Activated CD4-positive, alpha-beta T cell treated with anti-CD3 and anti-CD28 coated beads, Interleukin-2, Interleukin-6, amounts not matched to agents 100 ng/mL and 50 ng/mL, durations not matched to agents 16 hours and 8 hours (primary cell): ENCODE measurements at places on chromosomes 3 and 15.

DNA sequence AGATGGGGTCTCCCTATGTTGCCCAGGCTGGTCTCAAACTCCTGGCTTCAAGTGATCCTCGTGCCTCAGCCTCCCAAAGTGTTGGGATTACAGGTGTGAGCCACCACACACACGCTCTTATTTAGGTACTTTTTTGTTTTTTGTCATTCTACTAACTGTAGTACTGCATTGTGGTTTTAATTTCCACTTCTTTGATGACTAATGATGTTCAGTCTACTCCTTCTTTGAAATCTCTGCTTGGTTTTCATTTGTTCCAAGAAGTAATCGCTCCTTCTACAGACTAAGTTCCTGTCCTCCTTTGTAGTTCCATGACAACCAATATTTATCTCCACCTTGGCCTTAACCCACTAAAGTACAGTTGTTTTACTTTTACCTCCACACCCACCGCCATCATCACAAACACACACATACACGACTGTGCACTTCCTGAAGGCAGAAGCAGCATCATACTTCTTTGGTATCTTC, 529 bp upstream of the DLEC1 start:
- peak; percentile 67 for DNase-seq

GRCh38 chr3:127105587-127105986, 87.3 kb upstream of the PRR23E start:
- DNase-seq = no peak

- DNase-seq = no peak
Measured at GRCh38 chr15:57819646-57820045, 113.1 kb downstream of the POLR2M start.

- DNase-seq = peak; percentile 39
Measured at GRCh38 chr3:105722943-105723556, 145.8 kb downstream of the CBLB start.

GRCh38 chr3:178304758-178305467, 231.3 kb upstream of the KCNMB2 start:
- no peak for DNase-seq

DNA sequence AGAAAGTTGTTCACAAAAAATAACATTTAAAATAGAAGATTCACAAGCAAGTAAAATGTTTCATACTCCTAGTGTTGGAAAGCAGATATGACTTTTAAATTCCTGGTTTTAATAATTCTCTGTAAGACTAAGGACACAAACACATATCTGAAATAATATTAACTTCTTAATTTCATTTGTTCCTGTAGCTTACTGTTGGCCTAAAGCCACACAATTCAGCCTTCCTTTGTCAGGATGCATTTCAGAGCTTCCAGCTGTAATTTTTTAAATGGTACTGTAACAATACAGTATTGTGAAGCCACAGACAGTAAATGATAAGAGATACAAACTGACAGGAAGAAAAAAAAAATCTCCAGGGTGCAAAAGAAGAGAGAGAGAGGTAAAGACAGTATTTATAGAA, 84.2 kb downstream of the TMCC1 start:
- no peak for DNase-seq

DNA sequence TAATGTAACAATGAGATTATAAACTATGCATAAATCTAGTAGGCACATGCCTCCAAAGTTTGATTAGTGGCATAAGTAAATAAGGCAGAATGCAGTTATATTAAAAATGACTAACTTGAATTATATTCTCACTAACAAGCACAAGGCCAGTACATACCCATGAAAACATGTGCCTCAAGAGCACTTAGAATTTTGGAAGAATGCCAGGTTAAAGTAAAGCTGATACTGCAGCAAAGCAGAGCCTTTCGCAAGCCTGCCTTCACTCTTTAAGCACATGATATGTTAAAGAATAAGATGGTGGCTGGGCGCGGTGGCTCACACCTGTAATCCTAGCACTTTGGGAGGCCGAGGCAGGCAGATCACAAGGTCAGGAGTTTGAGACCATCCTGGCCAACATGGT, 49.0 kb downstream of the KBTBD12 start:
- no peak for DNase-seq

DNA sequence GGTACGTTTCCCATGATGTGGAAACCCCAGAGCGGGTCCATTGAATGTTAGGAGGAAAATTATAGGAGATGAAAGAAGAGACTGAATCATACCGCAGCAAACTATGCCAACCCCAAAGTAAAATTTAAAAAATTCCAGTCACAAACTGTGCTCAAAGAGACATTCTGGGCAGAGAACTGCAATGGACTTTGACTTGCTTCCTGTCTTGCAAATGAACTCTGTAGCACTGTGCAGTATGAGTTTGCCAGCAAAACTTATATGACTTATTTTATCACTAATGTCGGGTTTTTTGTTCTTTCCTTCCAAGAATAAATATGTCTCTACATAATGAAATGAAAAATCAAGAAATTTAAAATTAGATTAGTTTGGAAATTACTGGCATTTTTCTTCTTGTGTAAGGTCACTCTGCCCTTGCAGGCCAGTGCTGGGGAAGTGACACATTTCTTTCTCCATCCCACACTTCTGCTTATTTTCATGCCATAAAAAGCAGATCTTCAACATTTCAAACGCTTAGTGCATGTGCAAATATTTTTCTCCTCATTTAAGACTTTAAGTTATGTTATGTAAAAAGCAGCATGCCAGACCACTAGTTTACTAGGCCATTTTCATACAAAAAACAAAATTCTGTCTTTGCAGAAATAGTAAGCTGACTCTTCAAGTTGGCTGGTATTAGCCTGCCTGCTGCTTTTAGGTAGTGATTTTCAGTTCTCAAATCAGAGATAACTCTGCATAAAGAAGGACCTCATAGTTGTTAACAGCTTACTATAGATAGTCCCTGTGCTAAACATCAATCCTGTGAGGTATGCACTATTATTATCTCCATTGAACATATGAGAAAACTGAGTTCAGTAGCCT, 32.2 kb upstream of the SSR3 start:
- no peak for DNase-seq

DNA sequence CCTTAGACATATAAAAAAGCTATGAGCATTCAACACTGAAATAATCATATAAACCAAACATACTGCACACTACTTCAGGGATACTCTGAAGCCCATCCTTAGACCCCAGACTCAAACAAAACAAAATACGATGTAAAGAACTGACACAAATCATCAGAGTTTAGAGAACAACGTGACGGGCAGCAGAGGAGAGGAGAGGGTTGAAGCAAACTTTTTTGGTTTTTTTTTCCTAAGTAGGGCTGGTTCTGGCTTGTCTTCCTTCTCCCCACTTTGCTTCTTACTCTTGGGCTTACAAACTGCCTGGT, 34.7 kb downstream of the GAP43 start:
- DNase-seq = no peak

DNA sequence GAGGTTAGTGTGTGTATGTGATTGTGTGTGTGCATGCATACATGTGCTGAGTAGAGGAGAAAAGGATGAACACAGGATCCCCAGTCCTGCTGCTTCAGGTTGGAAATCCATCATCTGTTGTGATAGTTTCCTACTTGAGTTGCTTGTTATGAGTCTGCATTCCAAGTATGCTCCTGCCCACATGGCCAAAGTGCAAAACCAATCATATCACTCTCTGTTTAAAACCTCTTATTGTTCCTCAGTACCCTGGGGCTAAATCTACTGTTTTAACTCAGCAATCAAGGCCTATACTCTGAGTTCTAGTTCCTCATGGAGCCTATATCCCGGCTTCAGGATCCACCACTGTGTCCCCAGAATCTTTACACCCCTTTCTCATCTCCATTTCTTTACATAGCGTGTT, 139.9 kb upstream of the TLE3 start:
- DNase-seq = no peak

GRCh38 chr3:147701195-147701594, 292.0 kb downstream of the ZIC1 start:
- no peak for DNase-seq

- no peak for DNase-seq
Measured at GRCh38 chr3:100001083-100001482, 113.2 kb downstream of the FILIP1L start.

- DNase-seq = no peak
Measured at GRCh38 chr3:1943395-1944118, 155.1 kb upstream of the CNTN4 start.

DNA sequence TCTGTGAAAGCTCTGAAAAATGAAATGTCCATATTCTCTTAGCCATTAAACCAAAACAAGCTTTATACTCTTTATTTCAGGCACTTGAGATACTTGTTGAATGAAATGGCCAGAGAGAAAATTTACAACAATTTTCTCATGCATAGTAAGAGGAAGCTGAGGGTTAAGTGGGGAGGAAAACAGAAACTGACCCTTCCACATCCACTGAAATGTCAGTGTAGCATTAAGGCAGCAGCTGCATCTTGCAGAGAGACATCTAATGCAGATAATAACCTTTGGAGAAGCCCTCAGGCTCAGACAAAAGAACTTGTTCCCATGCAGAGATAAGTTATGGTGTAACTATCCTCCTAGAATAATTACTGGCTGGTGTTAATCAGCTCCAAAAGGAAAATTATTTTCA, 34.0 kb downstream of the ZDHHC23 start:
- DNase-seq = no peak

DNA sequence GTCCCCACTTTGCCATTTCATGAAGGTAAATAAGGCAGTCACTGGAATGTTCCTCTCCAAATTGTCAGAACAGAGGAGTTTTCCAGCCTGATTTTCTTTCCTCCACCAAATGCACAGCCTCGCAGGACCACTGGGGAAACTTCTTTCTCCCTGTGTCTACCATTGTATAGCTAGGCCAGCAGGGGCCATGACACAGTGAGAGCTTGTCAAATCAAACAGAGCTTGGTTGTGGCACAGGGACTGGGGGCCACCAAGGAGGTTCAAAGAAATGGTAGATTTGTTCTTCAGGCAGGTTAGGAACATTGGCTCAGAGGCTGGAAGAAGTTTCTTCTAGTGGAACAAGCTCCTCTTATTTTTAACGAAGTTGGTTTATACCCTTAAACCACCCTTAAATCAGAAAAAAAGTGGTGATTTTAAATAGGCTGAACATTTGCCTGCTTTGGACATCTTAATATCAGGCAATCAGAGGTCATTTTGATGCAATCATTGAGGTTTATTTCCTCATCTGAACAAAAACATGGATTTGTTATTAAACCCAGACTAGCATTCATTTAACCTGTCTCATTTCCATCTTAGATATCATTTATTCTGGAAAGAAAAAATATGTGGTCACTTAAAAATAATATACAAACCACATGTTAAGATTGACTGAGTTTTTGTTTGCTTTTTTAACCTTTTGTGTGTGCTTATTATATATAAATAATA, 105.6 kb downstream of the GTPBP8 start:
- DNase-seq = no peak

- no peak for DNase-seq
Measured at GRCh38 chr3:65484964-65485363, 553.8 kb downstream of the MAGI1 start.

GRCh38 chr15:65083262-65083701, 6.7 kb downstream of the KBTBD13 start:
- DNase-seq = no peak
